ENCODE measurements at places on chromosomes 12 and 14. TPM values are rescaled to one million over a fixed set of nuclear protein-coding genes. Genes with fewer than 3 reads are reported as not detected.

GRCh38 chr14:66315098-66315497 lies 171.1 kb upstream of the CCDC196 start:
- no peak for DNase-seq

DNA sequence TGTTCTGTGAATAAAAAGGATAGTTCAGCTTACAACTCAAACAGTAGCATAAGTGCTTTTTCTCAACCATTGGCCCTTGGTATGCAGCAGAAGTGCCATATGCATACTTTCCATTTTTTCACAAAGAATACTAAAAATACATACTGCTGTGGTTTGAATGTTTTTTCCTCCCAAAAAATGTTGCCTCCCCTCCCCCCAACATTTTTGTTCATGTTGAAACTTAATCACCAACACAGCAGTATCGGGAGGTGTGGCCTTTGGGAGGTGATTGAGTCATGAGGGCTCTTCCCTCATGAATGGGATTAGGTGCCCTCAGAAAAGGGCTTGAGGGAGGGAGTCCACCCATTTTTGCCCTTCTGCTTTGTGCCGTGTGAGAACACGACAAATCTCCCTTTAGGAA lies 198.6 kb downstream of the ESR2 start:
- no peak for DNase-seq

IGFBP6 gene
- total RNA-seq: 508 TPM

CLEC12A gene
- total RNA-seq: 0.51 TPM

- DNase-seq: no peak
These were observed 65.0 kb upstream of the FGD4 start for GRCh38 chr12:32334371-32334777.

DNA sequence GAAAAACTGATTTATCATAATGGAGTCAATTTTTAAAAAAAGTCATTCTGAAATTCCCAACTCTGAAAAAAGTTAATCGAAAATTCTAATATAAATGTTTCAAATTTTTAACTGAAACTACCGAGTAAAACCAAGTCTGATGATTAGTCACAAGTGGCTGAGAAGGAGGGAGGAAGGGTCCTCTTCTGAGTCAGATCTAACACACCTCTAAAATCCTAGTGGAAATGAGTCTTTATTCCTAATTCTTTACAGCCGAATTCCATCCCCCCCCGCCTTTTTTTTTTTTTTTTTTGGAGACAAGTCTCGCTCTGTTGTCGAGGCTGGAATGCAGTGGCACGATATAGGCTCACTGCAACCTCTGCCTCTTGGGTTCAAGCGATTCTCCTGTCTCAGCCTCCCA lies 37.9 kb downstream of the RAD9B start:
- no peak for DNase-seq

GRCh38 chr14:85399186-85399585 lies 130.8 kb upstream of the FLRT2 start:
- DNase-seq: no peak

EXOC3L4 gene
- 0.75 TPM for total RNA-seq

DNA sequence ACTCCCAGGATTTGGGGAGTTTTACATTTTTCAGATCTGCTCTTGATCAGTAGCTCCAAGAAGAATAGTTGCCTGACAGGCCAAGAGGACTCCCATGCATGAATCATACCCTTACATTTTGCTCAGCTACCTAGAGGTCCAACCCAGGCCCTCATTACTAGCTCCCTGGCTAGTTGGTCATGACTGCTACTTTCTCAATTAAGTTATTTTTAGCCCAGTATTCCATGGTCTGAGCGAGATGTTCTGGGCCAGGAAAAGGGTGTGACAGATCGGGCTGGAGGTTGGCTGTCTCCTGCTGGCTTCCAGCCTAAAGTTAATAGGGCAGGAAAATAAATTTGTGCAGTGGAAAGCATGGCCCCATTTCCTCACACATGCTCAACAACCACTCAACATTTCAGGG lies 379.2 kb downstream of the GRIN2B start:
- no peak for DNase-seq

AMDHD1 gene
- 7.7 TPM for total RNA-seq

DNA sequence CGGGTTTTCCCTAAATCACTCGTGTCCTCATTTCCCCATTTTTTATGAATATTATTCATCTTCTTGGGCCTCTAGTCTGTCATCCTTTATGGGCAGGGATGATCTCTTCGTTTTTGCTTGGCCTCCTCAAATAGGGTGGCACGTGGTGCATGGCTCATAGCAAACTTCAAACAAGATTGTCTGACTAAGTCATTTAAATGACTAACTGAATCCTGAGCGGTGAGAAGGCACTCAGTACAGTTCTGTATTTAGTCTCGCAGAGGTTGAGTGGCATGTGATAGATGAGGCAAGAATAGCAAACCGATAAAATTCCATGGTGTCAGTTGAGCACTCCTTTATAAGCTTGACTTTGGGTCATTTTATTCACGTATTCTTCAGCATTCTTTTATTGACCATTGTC lies 5.7 kb upstream of the JDP2 start:
- no peak for DNase-seq

DNA sequence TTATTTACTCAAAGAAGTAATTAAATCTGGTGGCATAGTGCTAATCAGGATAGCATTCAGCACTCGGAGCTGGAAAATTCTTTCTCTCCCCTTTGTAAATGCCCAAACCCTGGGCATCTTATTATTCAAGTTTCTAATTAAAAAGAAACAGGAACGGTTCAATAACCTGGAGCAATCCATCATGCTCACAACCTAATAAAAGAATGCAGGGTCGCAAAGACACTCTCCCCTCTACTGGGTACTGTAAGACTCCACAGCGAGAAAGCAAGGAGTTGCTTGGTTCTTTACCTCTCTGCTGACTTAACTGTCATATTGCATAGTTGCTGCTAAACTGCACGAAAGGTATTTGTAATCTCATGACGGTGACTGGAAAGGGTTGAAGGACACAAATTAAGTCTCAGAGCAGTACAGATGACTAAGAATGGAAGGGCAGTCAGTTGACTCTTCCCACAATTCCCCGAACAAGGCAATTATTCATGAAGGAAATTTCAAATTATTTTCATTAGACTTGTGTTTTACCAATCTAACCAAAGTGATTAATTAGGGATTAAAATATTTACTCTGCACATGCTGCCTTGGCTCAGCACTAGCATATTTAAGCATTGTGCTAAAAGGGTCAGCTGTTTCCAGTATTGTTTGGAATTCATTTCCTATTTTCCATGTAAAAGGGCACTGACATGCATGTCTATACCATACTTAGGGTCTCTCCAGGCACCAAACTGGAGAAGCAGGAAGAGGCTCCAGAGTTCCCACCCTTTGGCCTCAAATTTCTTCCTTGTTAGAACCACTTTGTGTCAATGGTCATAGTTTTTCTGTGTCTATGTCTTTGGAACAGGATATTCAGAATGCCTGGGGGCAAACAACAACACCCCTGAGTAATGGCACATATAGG lies 182.2 kb downstream of the EXOC5 start:
- no peak for DNase-seq

APOF gene
- total RNA-seq: not detected

- no peak for DNase-seq
These were observed 8.0 kb downstream of the ZBTB39 start for GRCh38 chr12:56998316-56998715.

- DNase-seq: no peak
These were observed 879.7 kb downstream of the GALC start for GRCh38 chr14:87113286-87113685.

GRCh38 chr12:73445658-73446324 lies 1091.8 kb upstream of the ATXN7L3B start:
- no peak for DNase-seq

DNA sequence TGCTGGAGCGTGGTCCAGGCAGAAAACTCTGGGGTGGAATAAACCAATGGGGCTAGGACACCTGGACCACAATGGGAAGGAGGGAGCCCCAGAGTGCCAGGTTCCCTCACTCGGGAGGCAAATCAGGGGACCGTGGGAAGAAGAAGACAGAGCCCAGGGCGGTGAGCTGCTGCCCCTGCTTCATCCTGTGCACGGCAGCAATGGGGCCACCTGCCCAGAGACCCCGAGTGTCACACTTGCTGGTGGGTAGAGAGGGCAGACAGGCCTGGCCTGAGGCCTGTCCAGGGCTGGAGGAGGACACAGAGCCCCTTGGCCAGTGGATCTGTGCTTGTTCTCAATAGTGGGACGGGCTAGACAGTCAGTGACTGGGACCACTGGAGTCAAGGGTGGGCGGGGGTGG lies 58.2 kb downstream of the DIO3 start:
- no peak for DNase-seq

- DNase-seq: no peak
These were observed 58.2 kb upstream of the ZFP36L1 start for GRCh38 chr14:68851078-68851477.

DNA sequence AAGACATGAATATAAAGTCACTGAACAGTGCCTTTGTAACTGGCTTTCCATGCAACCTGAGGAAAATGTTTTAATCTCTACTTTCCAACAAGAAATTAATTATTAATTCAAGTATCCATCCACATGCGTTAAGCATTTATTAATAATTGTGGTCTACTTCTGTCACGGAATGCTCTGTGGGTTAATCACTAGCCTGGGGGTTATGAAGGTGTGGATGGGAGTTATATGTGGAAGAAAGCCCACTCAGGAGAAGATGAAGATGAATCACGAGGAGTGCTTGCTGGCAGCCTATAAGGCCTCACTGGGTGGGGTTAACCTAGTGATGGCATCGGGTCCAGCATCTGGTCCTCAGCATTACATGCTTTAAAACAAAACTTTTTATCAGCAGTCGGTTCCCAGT lies 99.5 kb upstream of the AVPR1A start:
- DNase-seq: no peak

GRCh38 chr12:111754671-111755070 lies 12.1 kb upstream of the ALDH2 start:
- DNase-seq: no peak

FLRT2 gene
- 36.5 TPM for total RNA-seq

- DNase-seq: no peak
These were observed 3.3 kb downstream of the DLK1 start for GRCh38 chr14:100729982-100730381.

- DNase-seq: peak; percentile 71
These were observed 41.3 kb upstream of the EIF5 start for GRCh38 chr14:103292426-103293374.

PTPN21 gene
- total RNA-seq: 76.9 TPM

ZNF891 gene
- total RNA-seq: 1.4 TPM

LARP4 gene
- 17.4 TPM for total RNA-seq

MYG1 gene
- total RNA-seq: 45.7 TPM

NPFF gene
- not detected for total RNA-seq

DNA sequence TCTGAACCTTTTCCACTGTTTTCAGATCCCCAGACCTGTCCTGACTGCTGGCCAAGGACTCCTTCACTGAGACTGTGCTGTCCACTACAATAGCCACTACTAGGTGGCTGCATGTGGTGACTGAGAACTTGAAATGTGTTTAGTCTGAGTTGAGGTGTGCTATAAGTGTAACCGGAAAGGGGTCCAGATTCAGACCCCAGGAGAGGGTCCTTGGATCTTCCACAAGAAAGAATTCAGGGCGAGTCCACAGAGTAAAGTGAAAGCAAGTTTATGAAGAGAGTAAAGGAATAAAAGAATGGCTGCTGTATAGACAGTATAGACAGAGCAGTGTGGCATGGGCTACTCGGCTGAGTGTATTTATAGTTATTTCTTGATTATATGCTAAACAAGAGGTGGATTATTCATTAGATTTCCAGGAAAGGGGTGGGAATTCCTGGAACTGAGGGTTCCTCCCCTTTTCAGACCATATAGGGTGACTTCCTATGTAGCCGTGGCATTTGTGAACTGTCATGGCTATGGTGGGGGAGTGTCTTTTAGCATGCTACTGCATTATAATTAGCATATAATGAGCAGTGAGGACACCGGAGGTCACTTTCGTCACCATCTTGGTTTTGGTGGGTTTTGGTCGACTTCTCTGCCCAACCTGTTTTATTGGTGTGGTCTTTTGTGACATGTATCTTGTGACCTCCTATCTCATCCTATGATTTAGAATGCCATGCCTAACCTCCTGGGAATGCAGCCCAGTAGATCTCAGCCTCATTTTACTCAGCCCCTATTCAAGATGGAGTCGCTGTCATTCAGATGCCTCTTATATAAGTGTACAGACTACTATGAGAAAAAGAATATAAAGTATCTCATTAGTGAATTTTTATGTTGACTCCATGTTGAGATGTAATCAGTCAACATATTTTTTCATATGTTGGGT lies 70.0 kb upstream of the SRSF5 start:
- DNase-seq: no peak

OAS3 gene
- 9.4 TPM for total RNA-seq

DNA sequence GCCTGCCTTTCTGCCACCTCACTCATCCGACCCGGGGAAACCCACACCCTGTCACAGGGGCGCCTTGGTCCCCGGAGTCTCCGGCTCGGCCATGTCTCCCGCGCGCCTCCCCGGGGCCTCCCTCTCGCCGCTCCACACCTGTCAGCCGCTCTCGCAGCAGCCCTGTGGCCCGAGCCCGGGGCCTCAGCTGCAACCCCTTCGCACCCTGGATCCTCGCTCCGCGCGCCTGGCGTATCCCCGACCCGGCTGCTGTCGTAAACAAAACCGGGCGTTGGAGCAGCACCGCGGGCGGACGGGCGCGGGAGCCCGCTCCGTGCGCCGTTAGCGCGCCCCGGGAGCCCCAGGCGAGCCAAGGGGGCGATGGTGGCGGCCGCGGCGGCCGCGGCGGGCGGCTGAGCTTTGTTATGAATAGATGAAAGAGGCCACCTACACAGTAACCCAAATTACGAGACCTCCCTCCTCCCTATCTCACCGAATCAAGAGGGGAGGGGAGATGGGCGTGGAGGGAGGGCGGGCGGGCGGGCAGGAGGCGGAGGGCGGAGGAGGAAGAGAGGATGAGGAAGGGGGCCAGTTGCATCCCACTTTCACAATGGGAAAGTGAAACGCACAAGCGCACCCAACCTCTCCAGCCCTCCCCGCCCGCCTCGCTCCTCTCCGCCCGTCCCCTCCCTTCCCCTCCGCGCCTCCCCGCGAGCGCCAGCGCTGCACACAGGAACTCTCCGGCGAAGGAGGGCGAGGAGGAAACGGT lies at the start of gene PLXNC1:
PLXNC1 (plus strand) TSS at position 587 of the 748 bp plus-strand sequence. CDS start 395 bp downstream, outside the sequence.
- DNase-seq: no peak

- no peak for DNase-seq
These were observed 83.2 kb downstream of the DAD1 start for GRCh38 chr14:22505697-22506377.

DNA sequence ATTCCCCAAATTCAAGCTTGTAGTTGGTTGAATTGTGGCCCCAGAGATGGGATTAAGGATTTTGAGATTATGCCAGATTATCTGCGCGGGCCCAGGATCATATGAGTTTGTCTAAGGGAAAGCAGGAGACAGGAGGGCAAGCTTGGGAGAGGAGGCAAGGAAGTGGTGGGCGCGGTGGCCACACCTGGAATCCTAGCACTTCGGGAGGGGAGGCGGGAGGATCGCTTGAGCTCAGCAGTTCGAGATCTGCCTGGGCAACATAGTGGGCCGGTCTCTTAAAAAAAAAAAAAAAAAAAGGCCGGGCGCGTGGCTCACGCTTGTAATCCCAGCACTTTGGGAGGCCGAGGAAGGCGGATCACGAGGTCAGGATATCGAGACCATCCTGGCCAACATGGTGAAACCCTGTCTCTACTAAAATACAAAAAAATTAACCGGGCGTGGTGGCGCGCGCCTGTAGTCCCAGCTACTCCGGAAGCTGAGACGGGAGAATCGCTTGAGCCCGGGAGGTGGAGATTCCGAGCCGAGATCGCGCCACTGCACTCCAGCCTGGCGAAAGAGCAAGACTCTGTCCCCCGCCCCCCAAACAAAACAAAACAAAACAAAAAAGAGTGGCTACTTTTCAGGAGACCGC lies 881 bp upstream of the PUS1 start:
- no peak for DNase-seq
